ENCODE measurements at places on chromosomes 4 and X.

DNA sequence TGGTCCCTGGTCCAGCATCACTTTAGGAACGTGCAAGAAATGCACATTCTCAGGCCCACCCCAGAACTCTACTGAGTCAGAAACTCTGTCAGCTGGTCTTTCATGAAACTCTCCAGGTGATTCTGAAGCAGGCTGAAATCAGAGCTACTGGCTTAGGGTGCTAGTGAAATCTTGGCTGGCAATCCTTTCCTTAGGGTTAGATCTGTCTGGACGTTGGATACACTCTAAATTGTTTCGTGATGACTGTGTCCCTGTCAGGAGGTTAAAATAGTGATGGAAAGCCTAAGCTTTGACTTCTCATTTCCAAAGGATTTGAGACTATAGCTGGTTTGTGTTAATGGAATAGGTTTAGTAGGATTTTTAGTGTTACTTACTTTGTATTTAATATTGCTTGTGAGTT is 99.1 kb downstream of the ARHGAP10 start:
- DNase-seq: no peak

DNA sequence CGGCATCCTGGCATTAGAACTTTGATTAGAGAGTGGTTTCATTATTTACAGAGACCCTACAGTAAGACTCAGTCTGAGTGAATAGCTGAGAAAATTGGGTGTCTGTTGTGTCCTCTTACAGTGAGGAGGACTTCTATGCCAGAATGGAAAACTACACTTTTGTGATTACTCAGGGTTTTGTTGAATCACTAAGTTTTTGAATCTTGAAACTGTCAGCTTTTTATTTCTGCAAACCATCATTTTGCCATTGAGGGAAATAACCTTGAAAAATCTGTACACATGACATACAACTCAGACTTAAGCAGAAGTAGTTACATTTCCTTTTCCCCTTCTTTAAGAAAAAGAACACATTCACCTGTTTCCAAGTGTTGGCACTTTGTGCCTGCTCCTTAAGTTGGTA is 117.6 kb upstream of the RASGEF1B start:
- DNase-seq: no peak

DNA sequence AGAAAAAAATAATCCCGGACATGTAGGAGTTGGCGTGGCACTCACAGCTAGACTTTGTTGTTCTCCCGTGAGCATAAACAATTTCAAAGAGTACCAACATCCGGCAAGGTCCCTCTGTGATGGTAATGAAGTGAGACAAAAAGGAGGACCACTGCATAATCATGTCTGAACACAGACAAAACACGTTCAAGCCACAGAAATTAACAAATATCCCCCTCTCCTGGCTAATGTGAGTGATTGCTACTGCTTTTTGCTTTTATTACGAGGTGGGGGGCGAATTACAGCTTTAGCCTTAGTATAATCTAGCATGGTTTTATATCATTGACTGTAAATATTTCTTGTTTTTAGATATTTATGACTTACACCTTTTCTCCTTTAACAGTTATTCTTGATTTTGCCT is 118.5 kb downstream of the PLS3 start:
- DNase-seq: no peak

- DNase-seq: no peak
Measured at GRCh38 chr4:38924353-38924752, 56.7 kb downstream of the FAM114A1 start.

DNA sequence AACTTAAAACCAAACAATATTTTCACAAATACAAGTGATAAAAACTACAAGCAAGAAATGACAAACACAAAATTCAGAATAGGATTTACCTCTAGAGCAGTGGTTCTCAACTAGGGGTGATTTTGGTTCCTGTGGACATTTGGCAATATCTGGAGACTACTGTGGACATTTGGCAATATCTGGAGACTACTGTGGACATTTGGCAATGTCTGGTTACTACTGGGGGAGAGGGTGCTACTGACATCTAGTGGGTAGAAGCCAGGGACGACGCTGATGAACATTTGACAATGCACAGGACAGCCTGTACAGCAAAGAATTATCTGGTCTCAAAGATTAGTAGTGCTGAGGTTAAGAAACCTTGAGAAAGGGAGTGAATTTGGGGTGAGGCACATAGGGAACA is 169.8 kb downstream of the CLCN4 start:
- no peak for DNase-seq

DNA sequence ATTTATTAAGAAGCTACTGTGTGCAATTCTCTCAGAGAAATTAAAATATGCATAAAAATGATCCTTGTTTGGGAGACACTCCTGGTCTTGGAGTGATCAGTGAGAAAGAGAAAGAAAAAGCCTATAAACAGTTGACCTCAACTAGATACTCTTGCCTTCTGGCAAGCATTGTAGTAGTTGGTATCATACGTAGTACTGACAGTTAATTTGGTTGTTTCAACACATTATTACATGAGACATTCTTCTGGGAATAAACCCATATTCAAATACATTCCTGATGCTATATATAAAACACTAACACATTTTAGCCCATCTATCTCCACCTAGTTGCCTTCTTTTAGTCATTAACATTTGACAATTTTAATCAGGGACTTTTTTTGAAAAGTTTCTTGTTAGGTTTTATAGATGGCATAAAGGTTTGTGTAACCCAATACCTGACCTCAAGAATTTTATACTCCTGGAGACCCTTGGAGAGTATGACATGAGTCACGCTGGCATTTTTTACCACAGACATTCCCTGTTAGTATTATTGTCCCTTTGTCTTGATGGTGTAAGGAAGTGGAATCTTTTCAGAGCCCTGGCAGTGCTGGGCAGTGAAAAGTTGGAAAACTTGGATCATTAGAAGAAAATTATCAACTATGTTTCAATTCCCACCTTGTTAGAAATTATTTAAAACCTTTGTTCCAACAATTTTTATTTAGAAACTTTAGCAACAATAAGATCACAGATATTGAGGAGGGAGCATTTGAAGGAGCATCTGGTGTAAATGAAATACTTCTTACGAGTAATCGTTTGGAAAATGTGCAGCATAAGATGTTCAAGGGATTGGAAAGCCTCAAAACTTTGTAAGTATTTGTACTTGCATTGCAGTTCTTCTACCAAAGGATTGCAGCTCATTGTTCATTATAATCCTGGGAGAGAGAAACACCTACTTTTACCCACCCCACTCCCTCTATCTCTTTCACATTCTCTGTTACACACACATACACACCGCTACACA is 167.1 kb upstream of the PACRGL start:
- DNase-seq: no peak

- no peak for DNase-seq
Measured at GRCh38 chr4:145808848-145809512, 129.0 kb downstream of the C4orf51 start.

DNA sequence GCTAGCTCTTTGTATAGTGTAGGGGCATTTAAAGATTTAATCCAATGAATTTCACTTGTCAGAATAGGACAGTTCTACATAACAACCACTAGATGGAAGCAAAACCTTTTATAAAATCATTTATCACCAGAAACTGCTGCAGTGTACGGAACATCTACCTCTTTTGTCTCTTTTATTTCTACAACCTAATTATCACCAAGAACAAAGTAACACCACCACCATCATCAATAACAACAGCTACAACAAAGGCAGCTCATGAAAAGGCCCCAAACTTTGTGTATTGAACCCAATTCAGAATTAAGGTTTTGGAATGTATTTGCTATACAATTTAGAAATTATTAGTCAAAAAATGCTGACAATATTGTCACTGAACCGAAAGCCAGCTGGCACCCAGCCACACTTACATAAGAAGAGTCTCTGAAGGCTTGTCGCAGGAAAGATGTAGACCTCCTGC is 260.9 kb upstream of the RPS6KA3 start:
- peak; percentile 42 for DNase-seq

GRCh38 chr4:141430686-141431085 is 205.7 kb upstream of the IL15 start:
- no peak for DNase-seq

DNA sequence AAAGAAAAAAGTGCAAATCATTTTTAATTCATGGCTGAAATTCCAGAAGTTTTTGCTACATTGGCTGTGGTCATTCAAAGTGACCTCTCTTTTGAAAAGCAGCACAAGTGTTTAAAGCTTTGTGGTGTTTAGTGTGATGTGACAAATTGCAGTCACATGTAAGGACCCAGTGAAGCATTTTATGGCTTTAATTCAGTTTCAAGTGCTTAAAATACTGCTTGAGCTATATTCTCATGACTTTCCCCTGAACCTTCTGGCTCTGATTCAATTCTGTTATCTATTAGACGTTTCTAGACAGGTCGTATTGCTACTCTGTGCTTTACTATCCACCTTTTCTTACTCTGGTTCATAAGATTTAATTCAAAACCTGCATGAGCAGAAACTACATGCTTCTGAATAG is 105.8 kb downstream of the FAT4 start:
- no peak for DNase-seq

DNA sequence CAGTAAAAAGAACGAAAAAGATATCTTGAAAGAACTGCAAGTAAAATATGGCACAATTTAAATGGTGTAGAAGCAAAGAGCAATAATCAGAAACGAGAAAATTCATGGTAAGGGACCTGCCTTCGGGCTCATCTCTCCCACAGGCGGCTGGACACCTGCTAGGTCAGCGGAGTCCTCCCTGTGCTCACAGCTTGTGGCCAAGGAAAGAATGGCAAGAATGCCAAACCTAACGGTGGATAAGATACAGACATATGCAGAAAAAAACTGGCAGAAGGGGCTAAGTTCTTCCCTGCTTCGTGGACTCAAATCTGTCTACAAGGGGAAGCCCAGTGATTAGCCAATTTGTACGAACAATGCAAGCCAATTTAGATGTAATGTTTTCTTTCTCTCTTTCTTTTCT is 152.1 kb upstream of the VCX start:
- DNase-seq: no peak

- DNase-seq: no peak
Measured at GRCh38 chr4:92501456-92501855, 197.7 kb downstream of the GRID2 start.

GRCh38 chrX:153774576-153775292 is 6.1 kb upstream of the SRPK3 start:
- no peak for DNase-seq

DNA sequence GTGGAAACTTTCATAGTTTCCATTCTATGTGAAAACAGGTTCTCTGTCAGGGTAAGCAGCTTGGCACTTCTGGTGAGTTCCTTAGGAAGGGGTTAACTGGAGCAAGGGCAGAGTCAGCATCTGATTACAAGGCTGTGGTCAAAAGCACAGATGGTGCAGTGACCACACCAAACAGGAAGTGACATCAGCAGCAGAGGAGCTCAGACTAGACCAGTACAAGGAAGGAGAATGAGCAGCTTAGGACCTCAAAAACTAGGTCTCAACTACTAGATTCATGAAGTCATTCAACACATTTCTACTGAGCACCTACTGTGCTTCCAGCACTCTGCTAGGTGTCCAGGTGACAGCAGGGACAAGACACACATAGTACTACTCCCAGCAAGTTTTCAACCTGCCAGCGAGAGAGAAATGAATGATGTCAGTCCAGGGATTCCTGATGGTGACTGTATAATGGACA is 130.2 kb downstream of the AMELX start:
- DNase-seq: no peak

DNA sequence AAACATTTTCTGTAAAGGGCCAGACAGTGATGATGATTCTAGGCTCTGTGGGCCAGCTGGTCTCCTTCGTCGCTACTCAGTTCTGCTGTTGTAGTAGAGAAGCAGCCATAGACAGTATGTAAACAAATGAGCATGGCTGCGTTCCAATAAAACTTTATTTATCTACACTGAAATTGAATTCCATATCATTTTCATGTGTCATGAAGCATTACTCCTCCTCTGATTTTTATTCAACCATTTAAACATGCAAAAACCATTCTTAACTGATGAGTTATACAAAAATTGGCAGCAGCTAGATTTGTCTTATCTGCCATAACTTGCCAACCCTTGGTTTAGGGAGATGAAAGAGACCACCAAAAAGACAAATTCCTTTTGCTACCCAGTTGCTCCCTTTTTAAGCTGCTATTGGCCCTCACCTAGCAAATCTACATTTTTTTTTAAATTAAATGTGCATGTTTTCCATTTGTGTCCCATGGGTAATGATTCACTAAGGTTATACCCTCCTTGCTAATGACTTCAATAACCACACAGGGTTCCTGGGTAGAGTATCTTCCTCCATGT is 309.9 kb downstream of the DHX15 start:
- no peak for DNase-seq

DNA sequence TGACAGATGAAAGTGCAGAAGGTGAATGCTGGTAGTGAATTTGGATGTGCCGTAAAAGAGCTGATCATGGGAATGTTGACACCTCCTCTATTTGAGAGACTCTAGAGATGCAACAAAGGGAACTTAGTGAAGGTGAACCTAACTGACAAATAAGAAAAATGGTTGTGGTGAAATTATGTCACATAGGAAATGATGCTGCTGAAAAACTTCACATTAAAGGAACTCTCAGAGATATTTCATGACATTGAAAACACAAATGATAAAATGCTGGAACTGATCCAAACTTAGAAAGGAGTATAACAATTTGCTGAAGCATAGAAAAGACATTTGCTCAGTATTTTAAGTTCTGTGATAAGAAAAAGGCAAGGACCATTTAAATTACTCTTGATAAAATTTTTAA is 31.9 kb downstream of the MGAT4D start:
- no peak for DNase-seq

- DNase-seq: no peak
Measured at GRCh38 chr4:173651651-173652282, 121.7 kb upstream of the HAND2 start.

- DNase-seq: no peak
Measured at GRCh38 chr4:47309165-47309564, 154.3 kb downstream of the COMMD8 start.

- no peak for DNase-seq
Measured at GRCh38 chr4:108821351-108821930, 58.6 kb upstream of the ETNPPL start.

- no peak for DNase-seq
Measured at GRCh38 chr4:38075370-38076152, 115.4 kb downstream of the PTTG2 start.

DNA sequence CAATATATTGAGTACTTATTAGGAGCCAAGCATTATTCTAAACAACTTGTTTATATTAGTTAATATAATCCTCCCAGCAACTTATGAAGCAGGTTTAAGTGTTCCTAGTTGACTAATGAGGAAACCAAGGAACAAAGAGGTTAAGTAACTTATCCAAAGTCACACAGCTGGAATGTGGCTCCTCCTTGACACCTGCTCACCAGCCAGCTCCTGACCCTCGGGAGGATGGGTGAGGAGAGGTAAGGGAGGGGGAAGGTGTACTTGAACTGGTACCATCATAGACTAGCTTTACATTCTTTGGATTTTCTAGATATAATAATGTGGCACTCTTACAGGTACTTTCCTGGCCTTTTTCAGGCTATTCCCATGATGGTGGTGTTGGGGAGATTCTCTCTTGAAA is 50.7 kb downstream of the ARHGEF38 start:
- no peak for DNase-seq

GRCh38 chrX:103628386-103629317 is at the start of gene TCEAL1:
TSS of gene TCEAL1 (plus strand) at chrX:103628975. CDS start at chrX:103629917, 942 bp downstream.
- peak; percentile 41 for DNase-seq

DNA sequence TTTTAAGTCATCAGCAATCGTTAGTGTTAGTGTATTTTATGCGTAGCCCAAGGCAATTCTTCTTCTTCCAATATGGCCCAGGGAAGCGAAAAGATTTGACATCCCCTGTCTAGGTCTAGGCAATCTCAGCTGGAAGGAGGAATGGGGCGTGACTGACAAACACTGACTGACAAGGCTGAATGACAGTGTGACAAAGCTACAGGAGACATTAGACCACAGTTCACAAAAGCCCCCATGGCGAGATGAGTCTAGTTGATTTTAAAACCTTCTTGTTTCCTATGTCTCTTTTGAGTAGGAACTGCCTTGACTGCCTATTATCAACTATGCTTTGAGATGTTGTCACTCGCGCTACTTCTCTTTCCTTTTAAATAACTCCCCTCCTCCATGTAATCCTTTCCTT is 42.3 kb downstream of the QRFPR start:
- no peak for DNase-seq

All from CD4-positive, alpha-beta T cell (primary cell).